ENCODE measurements at places on chromosomes 1 and 21.
A peak's percentile ranks its signal among the peaks of the same experiment; 100 is the strongest.

- no peak for DNase-seq
Measured at GRCh38 chr1:245953876-245954660, 553.0 kb downstream of the SMYD3 start.

DNA sequence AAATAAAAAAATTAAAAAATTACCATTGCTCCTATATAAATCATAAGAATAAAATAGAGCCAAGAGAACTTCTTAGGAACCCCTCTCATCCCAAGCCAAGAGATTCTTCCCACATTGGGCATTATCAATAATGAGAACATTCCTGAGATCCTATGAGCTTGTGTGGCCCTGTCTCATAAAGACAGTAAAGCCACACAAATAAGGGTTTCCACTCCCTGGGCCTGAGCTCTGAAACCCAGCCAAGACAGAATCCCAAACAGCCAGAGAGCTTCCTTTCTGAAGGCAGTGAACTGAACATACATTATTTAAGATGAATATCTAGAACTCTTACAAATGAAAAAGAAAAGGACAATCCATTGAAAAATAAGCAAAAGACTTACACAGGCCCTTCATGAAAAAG lies 68.3 kb downstream of the SLC45A1 start:
- no peak for DNase-seq

GRCh38 chr1:237219751-237220642 lies 178.0 kb downstream of the RYR2 start:
- DNase-seq = no peak

DNA sequence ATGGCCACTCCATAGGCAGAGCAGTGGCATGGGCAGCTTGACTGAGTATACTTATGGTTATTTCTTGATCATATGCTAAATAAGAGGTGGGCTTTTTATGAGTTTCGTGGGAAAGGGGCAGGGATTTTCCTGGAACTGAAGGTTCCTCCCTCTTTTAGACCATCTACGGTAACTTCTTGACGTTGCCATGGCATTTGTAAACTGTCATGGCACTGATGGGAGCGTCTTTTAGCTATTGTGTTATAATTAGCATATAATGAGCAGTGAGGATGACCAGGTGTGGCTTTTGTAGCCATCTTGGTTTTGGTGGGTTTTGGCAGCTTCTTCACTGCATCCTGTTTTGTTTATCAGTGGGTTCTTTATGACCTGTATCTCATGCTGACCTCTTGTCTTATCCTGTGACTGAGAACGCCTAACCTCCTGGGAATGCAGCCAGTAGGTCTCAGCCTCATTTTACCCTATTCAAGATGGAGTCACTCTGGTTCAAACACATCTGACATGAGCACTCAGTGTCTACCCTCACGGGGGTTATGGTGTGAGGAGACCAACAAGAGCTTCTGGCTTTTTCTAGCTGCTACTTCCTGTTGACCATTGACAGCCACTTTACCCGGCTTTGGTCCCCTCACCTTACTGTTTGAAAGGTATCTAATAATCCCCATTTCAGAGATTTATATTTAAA lies 71.7 kb downstream of the GALNT2 start:
- DNase-seq = no peak

- peak; percentile 22 for DNase-seq
Measured at GRCh38 chr1:226778657-226779058, 39.6 kb upstream of the ITPKB start.

DNA sequence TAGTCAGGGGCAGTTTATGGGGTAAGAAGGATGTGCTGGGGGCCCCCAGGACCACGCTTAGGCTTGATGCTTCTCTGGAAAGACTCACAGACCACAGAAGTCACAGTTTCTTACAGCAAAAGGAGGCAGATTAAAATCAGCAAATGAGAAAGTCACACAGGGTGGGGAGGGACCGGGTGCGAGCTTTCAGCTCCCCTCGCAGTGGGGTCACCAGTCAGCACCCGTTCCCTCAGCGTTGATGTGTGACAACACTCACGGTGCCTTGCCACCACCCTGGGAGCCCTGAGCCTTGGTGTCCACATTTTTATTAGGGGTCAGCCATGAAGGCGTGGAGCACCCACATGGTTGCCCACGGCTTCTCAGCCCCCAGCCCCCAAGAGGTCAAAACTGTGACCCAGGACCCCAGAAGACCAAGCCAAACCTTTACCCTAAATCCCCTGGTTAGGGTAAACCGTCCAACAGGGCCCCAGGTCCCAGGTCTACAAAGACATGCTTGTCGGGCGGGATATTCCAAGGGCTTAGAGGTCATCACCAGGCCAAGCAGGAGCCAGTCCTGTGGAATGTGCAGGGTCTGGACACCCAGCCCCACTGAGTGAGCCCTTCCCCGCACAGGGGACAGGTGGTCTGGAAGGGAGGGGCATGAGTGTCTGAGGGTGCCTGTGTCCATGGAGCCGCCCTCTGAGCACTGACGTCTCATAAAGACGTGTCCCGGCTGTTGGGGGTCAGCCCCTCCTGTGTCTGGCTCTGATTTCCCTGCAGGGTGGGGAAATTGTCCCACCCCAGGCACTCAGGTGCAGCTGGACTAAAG lies 64.5 kb upstream of the ABCG1 start:
- no peak for DNase-seq

- no peak for DNase-seq
Measured at GRCh38 chr1:94572780-94573179, 31.2 kb upstream of the F3 start.

DNA sequence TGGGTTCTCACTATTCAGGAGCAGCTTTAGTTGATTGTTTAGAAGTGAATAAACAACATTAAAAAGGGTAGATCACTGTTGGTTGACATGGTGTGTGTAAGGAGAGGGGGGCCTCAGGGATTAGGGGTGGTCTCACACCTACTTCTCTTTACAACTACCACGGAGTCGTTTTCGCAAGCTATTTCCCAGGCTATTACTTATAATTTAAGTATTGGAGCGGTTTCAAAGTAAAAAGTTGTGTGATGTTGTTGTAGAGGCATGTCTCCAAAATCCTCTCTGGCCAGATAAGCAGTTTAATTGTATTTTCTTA lies 1.3 kb downstream of the GPSM2 start:
- no peak for DNase-seq

GRCh38 chr21:33015756-33016155 lies 10.0 kb upstream of the OLIG2 start:
- no peak for DNase-seq

DNA sequence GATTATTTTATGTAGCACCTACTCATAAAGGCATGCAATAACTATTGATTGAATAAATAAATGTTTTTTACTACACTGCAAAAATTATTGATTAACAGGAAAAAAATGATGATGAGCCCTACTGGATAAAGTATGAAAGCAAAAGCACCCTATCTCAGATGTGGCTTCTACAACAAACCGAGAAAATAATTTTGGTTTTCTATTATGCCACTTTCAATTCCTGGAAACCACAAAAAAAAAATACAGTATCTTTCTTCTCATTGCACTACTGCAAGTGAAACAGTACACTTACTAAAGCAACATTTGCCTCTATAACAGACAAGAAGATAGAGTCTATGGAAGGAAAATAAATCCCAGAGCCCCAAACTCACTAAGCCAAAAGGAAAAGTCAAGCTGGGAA lies 1882.4 kb downstream of the NCAM2 start:
- DNase-seq = peak; percentile 80

DNA sequence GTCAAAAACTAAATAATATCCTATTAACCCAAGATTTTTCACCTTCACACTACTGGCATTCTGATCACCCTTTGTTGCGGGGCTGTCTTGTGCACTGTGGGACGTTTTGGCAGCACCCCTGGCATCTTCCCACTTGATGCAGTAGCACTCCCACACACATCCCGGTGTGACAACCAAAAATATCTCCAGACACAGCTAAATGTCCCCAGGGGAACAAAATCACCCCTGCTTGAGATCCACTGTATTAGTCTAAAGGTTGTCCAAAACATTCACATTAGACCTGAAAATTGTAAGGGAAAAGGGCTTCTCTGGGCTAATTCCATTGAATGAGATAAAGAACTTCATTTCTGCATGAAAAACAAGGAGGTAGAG lies 37.8 kb downstream of the PLEKHO1 start:
- no peak for DNase-seq

- DNase-seq = no peak
Measured at GRCh38 chr1:165697491-165697880, 876 bp downstream of the ALDH9A1 start.

- peak; percentile 52 for DNase-seq
Measured at GRCh38 chr1:228101994-228102790, 933 bp downstream of the C1orf35 start.

GRCh38 chr1:178371235-178371634 lies 125.5 kb downstream of the CLEC20A start:
- DNase-seq = no peak

DNA sequence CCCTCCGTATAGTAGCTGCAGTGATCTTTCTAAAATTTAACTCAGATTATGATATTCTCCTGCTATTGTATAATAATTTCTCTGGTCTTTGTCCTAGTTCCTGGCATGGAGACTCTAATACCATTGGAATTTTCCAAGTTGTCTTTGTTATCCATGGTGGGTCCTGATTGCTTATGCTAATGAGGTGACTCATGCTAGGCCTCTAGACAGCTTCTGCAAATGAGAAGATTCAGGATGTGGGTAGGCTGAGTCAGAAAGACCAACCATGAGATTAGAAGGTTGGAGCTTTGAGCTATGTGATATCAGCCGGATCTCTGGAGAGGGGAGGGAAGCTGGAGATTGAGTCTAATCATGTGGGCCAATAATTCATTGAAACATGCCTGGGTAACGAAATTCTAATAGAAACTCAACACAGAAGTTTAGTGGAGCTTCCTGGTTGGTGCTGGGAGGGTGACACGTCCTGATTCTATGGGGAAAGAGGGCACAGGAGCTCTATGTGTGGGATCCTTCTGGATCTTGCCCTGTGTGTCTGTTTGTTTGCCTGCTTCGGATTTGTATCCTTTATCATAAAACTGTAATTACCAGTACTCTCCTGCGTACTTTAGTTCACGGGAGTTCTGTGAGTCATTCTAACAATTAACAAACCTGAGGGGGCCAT lies 73.2 kb upstream of the CNIH3 start:
- DNase-seq = peak; percentile 98

- DNase-seq = no peak
Measured at GRCh38 chr21:28799926-28800325, 192.8 kb downstream of the LTN1 start.

GRCh38 chr1:185681034-185681633 lies 53.1 kb upstream of the HMCN1 start:
- DNase-seq = peak; percentile 58

DNA sequence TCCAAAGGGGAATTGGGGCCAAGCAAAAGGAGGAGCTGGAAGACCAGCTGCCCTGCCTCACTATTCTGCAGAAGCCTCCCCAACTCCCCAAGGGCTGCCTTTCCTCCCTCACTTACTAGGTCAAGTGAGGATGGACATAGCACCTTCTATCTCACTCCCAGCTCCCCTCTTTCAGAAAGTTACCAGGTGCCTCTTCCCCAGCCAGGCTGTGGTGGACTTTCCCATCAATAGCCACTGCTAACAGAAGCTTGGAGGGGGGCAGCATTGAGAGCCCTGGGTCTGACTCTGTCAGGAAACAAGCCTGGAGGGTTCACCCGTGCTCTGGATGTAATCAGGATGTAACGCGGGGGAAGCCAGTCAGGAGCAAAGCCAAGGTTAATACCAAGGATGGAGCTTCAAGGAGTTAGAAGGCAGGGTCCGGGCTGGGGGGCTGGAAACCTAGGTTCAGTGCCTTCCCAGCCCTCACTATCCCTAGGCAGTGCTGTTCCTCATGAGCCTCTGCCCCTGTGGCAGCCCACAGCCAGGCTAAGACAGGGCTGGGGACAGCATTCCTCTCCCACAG lies 127.8 kb upstream of the NGF start:
- DNase-seq = no peak

GRCh38 chr1:34037109-34037508 lies 127.9 kb downstream of the CSMD2 start:
- DNase-seq = no peak
